ENCODE measurements at places on chromosomes 6 and 20.

DNA sequence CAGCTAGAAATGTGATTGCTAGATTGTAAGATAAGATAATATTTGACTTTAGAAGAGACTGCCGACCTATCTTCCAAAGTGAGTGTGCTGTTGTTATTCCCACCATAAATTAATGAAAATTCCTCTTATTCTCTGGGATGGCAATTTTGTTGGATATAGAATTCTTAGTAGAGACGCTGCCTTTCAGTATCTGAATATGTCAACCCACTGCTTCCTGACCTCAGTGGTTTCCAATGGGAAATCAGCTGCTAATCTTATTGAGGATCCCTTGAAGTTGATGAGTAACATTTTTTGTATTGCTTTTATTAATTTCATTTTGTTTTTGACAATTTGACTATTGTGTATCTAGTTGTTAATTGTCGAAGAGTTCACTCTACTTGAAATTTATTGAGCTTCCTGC, 313.0 kb downstream of the BMP2 start:
- DNase-seq: no peak

DNA sequence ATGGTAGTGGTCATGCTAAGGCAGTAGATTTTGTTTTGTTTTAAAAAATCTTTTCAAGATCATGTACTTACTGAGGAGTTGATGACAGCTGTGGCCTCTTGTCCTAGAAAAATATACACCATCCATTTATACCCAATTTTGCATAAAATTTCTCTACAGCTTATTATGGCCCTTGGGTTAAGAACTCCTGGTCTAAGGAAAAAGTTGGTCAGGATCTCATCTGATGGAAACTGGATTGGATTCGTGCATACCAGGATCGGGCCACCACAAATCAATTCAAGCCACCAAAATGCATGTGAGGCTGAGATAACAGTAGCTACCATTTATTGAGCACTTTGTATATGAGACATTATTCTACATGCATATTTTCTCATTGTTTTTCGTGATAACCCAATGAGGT, 244.4 kb downstream of the ZFAND3 start:
- no peak for DNase-seq

GRCh38 chr6:151089978-151090377, 149.8 kb upstream of the AKAP12 start:
- no peak for DNase-seq

- DNase-seq: peak; percentile 93
Observed at GRCh38 chr6:106448000-106448426, 87.5 kb downstream of the CRYBG1 start.

DNA sequence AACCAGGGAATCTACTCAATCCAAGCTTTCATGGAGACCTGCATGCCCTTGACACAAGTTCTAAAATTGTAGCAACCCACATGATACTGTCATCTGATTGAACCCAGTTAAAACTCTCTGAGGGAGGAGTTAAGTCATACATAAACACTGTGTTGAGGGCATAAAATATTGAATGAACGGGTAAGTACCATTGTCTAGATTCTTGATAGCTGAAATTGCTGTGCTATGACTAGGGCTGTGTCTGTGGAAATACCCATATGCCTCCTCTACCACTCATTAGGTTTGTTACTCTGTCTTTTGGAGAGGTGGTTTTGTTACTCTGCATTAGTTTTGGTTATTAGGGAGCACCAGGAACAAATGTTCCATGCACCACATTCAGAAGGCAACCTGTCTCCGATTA, 7.6 kb downstream of the ENPP4 start:
- DNase-seq: no peak

DNA sequence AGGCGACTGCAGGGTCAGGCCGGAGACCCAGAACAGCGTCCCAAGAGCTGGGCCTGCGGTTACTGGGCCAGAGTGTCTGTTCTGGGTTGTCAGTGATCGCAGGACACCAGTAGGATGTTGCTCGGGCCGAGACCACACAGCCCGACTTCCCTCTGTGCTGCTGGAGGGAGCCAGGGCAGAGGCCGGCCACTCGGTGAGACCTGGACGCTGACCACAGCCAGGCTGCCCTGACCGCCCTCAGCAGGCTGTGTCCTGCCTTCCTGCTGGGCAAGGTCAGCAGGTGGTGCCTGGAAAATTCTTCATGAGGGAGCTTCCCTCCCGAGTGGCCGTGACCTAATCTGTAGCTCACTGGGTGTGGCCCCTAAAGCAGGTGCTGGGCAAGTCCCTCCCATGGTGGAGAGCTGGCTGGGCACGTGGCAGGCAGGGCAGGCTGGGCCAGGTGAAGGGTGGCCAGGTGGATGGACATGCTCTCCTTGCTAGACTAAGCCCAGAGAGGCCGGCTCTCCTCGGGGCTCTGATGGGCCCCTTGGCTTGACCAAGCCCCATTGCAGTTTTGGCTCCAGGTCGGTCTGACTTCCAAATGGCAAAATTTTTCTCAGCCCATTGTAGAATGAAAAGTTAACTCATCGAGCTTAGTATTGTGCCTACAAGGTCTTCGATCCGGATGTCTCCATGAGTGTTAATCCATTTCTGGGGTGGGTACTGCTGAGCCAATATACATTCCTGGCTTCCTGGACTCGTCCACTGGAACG, 1.9 kb downstream of the SLCO4A1 start:
- no peak for DNase-seq

GRCh38 chr6:51495096-51495495, 592.3 kb downstream of the PKHD1 start:
- no peak for DNase-seq

DNA sequence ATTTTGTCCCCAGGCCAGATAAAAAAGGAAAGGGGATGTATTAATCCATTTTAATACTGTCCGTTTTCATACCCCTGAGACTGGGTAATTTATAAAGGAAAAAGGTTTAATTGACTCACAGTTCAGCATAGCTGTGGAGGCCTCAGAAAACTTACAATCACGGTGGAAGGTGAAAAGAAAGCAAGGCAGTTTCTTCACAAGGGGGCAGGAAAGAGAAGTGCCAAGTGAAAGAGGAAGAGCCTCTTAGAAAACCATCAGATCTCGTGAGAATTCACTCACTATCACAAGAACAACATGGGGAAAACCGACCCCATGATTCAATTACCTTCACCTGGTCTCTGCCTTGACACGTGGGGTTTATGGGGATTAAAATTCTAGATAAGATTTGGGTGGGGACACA, 152.5 kb downstream of the IBTK start:
- DNase-seq: peak; percentile 71

- DNase-seq: no peak
Observed at GRCh38 chr6:111765763-111766162, 107.5 kb downstream of the FYN start.

- DNase-seq: no peak
Observed at GRCh38 chr6:130783416-130784107, 43.6 kb upstream of the SMLR1 start.

GRCh38 chr6:159422041-159422984, 253.1 kb downstream of the FNDC1 start:
- no peak for DNase-seq

GRCh38 chr6:126657561-126658175, 317.8 kb downstream of the CENPW start:
- DNase-seq: peak; percentile 2

DNA sequence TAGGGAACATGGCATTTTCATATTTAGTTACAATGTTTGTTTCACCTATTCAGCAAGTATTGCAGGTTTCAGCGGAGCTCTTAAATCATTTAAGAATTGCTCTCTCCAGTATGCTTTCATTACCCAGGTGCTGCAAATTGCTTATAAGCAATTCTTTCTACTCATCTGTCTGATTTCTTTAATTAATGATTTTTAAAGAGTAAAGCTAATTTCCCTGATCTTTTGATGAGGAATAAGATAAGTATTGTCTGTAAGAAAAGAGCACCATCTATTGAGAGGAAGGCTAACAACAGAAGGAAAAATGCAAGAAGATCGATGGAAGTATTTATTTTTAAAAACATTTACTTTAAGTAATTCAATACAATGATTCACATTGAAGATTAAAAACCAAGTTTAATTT, 2.0 kb downstream of the OPRM1 start:
- DNase-seq: no peak

DNA sequence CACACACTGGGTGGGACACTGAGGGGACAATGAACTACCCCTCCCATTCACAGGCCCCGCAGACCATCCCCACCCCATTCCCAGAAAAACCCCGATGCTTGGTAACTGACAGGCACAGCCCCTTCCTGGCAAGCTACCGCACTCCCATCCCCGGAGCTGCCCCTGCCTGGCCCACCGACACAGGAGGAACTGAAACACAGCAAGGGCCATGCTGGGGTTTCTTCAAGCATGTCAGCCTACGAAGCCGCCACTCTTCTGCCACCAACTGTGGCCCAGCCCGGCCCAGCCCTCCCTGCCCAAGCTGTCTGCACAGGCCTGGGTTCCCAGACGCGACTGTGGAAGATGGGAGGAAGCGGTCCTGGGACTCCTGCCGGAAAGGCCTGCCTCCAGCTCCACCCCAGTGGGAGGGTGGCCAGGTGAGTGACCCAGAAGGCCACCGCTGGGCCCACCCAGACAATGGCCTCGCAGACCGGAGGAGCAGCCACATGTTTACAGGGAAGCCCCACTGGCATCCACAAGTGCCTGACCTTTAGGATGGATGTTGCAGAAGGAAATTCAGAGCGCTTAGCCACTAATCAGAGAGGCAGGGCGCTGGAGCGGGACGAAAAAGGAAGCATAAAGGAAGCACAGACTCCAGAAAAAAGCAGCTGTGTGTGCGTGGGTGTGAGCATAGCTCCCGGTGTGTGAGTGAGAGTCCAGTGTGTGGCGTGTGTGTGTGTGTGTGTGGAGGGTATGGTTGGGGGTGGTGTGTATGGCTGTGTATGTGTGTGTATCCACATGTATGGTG, 91.6 kb downstream of the PRND start:
- DNase-seq: peak; percentile 84

DNA sequence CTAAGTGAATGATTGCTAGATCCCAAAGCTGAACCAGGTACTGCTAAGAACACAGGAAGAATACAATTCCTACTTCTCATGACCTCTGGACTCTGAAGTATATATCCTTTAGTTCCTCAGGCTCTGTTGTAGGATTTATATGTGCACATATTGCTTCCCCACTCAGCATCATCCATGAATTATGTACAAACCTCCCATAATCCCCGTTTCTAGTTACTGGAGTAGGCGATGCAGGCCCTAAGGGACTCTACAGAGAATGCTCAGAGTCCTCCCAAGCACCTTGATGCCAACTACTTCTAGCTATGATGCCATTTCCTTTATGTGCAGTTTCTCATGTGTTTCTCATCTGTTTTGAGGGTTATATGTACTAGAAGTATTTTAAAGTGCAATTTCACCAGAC, 154.9 kb upstream of the EPHA7 start:
- DNase-seq: no peak

- DNase-seq: no peak
Observed at GRCh38 chr20:49705358-49705757, 8.3 kb downstream of the B4GALT5 start.

DNA sequence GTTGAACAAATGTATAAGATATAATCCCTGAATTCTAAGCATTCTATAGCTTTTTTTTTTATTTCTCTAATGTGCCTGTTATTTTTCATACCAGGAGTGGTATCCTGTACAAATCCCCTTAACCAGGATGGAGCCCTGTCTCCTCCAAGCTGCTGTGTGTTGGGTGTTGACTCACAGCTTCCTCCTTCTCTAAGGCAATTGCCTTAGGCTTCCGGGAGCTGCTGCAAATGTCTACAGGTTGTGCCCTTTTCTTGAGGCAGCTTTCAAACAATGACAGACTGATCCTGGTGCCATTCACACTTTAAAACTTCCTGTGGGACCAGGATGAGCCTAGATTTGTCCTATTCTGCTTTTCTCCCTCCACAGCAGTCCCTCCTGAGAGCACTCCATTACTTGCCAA, 173.2 kb downstream of the BTBD3 start:
- peak; percentile 55 for DNase-seq

DNA sequence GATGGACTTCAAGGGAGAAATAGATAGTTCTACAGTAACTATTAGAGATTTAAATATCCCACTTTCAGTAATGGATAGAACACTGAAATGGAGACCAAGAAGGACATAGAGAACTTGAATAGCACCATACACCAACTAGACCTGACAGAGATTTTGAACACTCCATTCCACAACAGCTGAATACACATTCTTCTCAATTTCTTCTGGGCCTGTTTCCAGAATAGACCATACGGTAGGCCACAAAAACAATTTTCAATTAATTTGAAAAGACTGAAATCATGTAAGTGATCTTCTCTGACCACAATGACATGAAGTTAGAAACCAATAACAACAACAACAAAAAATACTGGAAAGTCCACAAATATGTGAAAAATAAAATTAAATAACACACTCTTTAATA, 979.1 kb upstream of the FLRT3 start:
- DNase-seq: no peak

GRCh38 chr6:99993146-99993532, 884 bp downstream of the MCHR2 start:
- no peak for DNase-seq

Measured in MV-4-11 (cell line).